ENCODE measurements at places on chromosomes 5 and 9. TPM values are rescaled to one million over a fixed set of nuclear protein-coding genes. Genes with fewer than 3 reads are reported as not detected.

GRCh38 chr9:97773723-97774122 lies 76.6 kb upstream of the XPA start:
- H3K27me3 ChIP-seq, result peaks cover 4% of the 10 kb centered on the region
- no peaks in the 10 kb centered on the region for H3K36me3 ChIP-seq
- peak; percentile 70 for DNase-seq
- H3K4me1 ChIP-seq, result peaks cover 8% of the 10 kb centered on the region
- no peak overlapping the region for H3K4me3 ChIP-seq

- H3K27ac ChIP-seq, result no peak overlapping the region
- H3K4me1 ChIP-seq, result peaks cover 53% of the 10 kb centered on the region
- no peaks in the 10 kb centered on the region for H3K36me3 ChIP-seq
- no peaks in the 10 kb centered on the region for H3K27me3 ChIP-seq
- no peak overlapping the region for H3K4me3 ChIP-seq
- no peak for DNase-seq
Observed at GRCh38 chr9:98993570-98993945, 49.9 kb downstream of the COL15A1 start.

DNA sequence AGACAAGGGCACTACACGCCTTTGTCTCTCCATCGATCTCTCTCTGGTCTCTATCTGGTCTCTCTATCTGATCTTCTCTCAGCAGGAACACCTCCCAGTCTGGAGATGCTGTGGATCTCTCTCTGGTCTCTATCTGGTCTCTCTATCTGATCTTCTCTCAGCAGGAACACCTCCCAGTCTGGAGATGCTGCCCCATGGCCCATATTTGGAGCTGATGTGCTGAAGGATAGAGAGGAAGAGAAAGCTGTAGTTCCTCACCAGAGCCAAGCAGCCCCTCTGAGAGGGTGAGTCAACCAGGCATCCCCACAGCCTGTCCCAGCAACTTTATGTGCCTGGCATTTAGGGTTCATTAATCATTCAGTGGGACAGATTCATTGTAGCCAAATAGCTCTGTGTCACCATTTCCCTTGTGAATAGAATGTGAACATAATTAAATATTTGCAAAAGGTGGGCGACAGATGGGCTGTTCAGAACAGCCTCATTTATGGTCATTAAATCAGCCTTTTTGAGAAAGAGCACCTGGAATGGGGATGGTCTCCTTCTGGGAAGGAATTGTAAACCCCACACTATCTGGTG lies 189.3 kb upstream of the MAST4 start:
- H3K36me3 ChIP-seq, result no peaks in the 10 kb centered on the region
- DNase-seq, result no peak
- no peaks in the 10 kb centered on the region for H3K27me3 ChIP-seq
- H3K4me3 ChIP-seq, result no peak overlapping the region

DNA sequence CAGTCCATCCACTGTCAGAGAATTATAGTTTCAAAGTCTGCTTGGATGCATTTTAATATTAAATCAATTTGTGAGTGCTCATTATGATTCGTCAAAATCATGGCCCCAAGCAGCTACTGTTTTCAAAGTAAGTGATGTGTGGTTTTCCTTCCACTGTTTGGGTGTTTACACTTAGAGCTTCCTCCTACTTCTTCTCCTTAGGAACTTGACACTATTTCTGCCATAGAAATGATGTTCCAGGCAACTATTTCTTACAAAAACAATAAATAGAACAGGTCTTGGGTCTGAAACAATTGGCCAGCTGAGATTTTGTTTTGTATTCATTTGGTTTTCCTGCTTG lies 132.8 kb upstream of the RAI14 start:
- H3K27me3 ChIP-seq, result no peaks in the 10 kb centered on the region
- peak overlapping the region; percentile 67 for H3K27ac ChIP-seq
- no peak overlapping the region for H3K4me3 ChIP-seq
- peaks cover 34% of the 10 kb centered on the region for H3K4me1 ChIP-seq

WDR38 gene
- total RNA-seq, result not detected

COL23A1 gene
- not detected for total RNA-seq

DNA sequence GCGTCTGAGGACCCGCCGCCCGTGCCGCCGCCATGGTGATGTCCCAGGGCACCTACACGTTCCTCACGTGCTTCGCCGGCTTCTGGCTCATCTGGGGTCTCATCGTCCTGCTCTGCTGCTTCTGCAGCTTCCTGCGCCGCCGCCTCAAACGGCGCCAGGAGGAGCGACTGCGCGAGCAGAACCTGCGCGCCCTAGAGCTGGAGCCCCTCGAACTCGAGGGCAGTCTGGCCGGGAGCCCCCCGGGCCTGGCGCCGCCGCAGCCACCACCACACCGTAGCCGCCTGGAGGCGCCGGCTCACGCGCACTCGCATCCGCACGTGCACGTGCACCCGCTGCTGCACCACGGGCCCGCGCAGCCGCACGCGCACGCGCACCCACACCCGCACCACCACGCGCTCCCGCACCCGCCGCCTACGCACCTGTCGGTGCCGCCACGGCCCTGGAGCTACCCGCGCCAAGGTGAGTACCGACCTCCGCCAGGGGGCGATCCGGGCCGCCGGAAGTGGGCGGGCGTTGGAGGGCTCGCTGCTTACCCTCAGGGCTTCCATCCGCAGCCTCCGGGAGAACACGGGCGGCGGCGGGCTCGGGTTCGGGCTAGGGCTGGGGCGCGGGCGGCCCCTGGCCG lies 8.5 kb downstream of the PRR7 start:
- H3K27me3 ChIP-seq, result no peaks in the 10 kb centered on the region
- H3K4me3 ChIP-seq, result peak overlapping the region; percentile 66
- H3K36me3 ChIP-seq, result peaks cover 8% of the 10 kb centered on the region

DNA sequence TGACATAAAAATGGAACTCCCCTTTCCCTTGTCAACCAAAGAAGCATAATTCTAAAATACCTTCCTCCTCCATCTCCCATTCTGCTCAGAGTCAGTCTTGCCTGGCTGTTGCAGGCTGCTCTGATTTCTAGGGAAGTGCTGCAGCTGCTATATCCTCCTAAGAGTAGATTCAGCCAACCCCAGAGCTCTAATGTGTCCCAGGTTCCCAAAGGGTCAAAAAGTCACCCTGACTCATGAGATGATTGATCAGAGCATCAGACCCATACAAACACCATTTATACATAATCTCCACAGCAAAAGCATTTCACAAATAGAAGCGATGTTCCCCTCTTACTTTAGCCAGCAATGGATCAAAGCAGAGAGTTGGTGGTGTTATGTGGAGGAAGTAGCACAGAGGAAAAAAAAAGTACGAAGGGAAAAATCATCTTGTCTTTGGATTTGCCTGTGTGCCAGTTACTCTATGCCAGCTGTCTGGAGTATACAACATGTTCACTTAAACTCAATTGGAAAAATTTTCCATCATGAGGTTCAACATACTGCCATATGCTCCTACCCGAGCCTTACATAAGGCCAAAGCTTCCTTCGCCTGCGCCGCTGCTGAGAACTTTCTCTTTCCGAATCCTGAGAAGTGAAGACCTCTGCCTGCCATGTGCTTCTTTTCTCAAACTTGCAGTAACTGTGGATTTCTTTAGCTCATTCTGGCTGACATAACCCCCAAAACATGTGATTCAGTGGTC lies 258.0 kb downstream of the TLE4 start:
- H3K27ac ChIP-seq, result no peak overlapping the region
- no peak overlapping the region for H3K4me3 ChIP-seq
- 0 out of 2 replicates have a peak, but pooled peaks cover 4% of the 10 kb centered on the region for H3K27me3 ChIP-seq
- no peaks in the 10 kb centered on the region for H3K4me1 ChIP-seq

GRCh38 chr5:38678076-38678475 lies 121.6 kb upstream of the LIFR start:
- no peak overlapping the region for H3K4me3 ChIP-seq
- no peak for DNase-seq
- no peak overlapping the region for H3K27ac ChIP-seq
- 0 out of 2 replicates have a peak, but pooled peaks cover 6% of the 10 kb centered on the region for H3K27me3 ChIP-seq
- H3K4me1 ChIP-seq, result no peaks in the 10 kb centered on the region

- no peaks in the 10 kb centered on the region for H3K36me3 ChIP-seq
- no peak overlapping the region for H3K4me3 ChIP-seq
- no peak overlapping the region for H3K27ac ChIP-seq
- DNase-seq, result no peak
Observed at GRCh38 chr5:167571824-167572223, 719.6 kb upstream of the WWC1 start.

CEL gene
- 0.22 TPM for total RNA-seq

PPP2CA gene
- total RNA-seq, result 184 TPM

- H3K4me1 ChIP-seq, result no peaks in the 10 kb centered on the region
- no peaks in the 10 kb centered on the region for H3K27me3 ChIP-seq
- H3K27ac ChIP-seq, result no peak overlapping the region
Observed at GRCh38 chr5:164202338-164202737, 696.9 kb downstream of the MAT2B start.

DNA sequence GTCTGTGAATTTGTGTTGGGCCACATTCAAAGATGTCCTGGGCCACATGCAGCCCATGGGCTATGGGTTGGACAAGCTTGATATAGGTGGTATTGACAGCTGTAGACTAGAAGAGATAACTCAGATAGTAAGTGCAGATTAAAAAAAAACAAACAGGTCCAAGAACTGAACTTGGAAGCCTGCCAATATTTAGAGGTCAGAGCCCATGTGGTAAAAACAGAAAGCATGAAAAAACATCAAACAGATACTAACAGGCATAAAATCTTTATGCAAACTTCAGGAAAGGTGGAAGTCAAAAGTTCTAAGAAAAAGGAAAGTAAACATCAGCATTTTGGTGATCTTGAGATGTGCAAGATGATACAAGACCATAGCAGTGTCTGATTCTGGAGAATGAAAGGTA lies 155.1 kb upstream of the NR4A3 start:
- H3K27me3 ChIP-seq, result no peaks in the 10 kb centered on the region
- H3K27ac ChIP-seq, result no peak overlapping the region

NIPAL4 gene
- not detected for total RNA-seq

CDKN2B gene
- 10.6 TPM for total RNA-seq

DNA sequence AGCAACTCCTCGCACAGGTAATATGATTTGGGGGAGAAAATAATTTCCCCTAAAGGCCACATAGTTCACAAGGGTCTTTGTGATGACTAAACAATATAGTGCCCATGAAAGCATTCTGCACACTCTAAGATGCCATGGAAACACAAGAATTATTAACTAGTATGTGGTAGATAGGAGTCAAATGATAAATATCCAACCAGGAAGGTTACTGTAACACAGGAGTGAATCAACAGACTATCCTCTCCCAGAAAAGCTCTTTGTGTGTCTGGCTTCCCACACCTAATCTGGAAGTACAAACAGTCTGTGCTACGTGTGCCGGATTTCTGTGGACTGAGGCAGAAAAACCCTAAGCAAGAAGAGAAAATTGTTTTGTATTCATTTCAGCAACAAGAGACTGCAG lies 70.0 kb downstream of the OTP start:
- H3K4me1 ChIP-seq, result no peaks in the 10 kb centered on the region
- H3K4me3 ChIP-seq, result no peak overlapping the region
- peaks cover 40% of the 10 kb centered on the region for H3K27me3 ChIP-seq
- H3K36me3 ChIP-seq, result no peaks in the 10 kb centered on the region
- DNase-seq, result no peak

- H3K27ac ChIP-seq, result no peak overlapping the region
- H3K36me3 ChIP-seq, result no peaks in the 10 kb centered on the region
- no peaks in the 10 kb centered on the region for H3K27me3 ChIP-seq
- no peak for DNase-seq
- no peak overlapping the region for H3K4me3 ChIP-seq
- no peaks in the 10 kb centered on the region for H3K4me1 ChIP-seq
Observed at GRCh38 chr9:85062385-85063022, 393.0 kb downstream of the NTRK2 start.

GRCh38 chr9:6904371-6904770 lies 146.6 kb downstream of the KDM4C start:
- H3K4me3 ChIP-seq, result no peak overlapping the region
- DNase-seq, result no peak
- no peak overlapping the region for H3K27ac ChIP-seq
- no peaks in the 10 kb centered on the region for H3K36me3 ChIP-seq

DDX31 gene
- 11.0 TPM for total RNA-seq

PCDHGB6 gene
- total RNA-seq, result 1.9 TPM

SPINK5 gene
- not detected for total RNA-seq

PCA3 gene
- not detected for total RNA-seq

P4HA2 gene
- 337 TPM for total RNA-seq

- H3K4me3 ChIP-seq, result peak overlapping the region; percentile 95
- H3K4me1 ChIP-seq, result peaks cover 39% of the 10 kb centered on the region
- H3K27ac ChIP-seq, result peak overlapping the region; percentile 83
- H3K36me3 ChIP-seq, result peaks cover 17% of the 10 kb centered on the region
Observed at GRCh38 chr9:19127871-19128500, 694 bp upstream of the PLIN2 start.

- no peak overlapping the region for H3K4me3 ChIP-seq
- no peak overlapping the region for H3K27ac ChIP-seq
Observed at GRCh38 chr5:117435203-117435602, 860.6 kb upstream of the SEMA6A start.

TAF1L gene
- total RNA-seq, result not detected

DNA sequence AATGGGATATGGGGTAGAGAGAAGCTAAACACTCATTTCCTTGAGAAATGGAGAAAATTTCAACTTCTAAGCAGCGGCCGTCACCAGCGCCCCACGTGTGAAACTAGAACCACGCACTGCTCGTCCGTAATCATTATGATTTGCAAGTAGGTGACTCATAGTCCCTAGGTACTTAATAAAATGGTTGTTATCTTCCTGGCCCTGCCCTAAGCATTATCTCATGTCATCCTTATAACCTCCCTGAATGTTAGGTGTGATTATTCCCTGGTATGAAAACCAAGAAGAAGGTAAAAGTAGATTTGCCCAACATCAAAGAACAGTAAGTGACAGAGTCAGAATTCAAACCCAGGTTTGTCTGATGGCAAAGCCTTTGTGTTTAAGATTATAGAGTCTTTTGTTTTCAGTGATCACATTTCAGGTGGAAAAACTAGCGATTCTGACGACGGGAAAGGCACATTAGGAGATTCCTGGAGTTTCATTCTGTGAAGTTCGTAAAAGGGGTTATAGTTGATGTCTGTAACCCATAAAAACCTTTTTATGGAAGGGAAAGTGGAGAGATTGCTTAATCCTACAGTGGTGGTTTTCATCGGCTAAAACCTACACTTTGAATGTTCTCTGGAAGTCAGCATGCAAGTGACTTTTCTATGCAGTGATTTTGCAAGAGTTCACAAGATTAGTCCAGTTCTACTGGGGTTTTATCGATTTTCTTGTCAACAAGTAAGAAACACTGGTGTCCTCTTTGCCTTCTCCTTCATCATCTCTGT lies 202.9 kb upstream of the WWC1 start:
- no peaks in the 10 kb centered on the region for H3K27me3 ChIP-seq
- peaks cover 30% of the 10 kb centered on the region for H3K4me1 ChIP-seq
- no peak overlapping the region for H3K4me3 ChIP-seq
- H3K27ac ChIP-seq, result no peak overlapping the region
- H3K36me3 ChIP-seq, result peaks cover 19% of the 10 kb centered on the region
- no peak for DNase-seq

GRCh38 chr9:37221489-37222106 lies 101.2 kb downstream of the ZCCHC7 start:
- 0 out of 2 replicates have a peak overlapping the region, but pooled peaks have one; percentile 25 for H3K27ac ChIP-seq
- 0 out of 2 replicates have a peak overlapping the region, but pooled peaks have one; percentile 10 for H3K4me3 ChIP-seq
- H3K36me3 ChIP-seq, result no peaks in the 10 kb centered on the region
- H3K4me1 ChIP-seq, result peaks cover 15% of the 10 kb centered on the region
- H3K27me3 ChIP-seq, result no peaks in the 10 kb centered on the region
